ENCODE measurements at places on chromosomes 6 and 20.

GRCh38 chr6:37354526-37355384 lies 972 bp downstream of the RNF8 start:
- no peak for DNase-seq

DNA sequence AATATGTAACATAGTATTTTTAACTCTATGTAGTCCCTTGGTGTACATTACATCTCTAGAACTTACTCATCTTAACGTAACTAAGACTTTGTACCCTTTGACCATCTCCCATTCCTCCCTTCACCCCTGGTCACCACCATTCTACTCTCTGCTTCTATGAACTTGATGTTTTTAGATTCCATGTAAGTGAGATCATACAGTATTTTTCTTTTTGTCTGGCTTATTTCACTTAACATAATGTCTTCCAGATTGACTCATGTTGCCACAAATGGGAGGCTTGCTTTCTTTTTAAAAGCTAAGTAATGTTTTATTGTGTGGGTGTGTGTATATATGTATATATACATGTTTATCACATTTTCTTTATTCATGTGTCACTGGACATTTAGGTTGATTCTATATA lies 55.8 kb downstream of the TMEM200A start:
- no peak for DNase-seq

DNA sequence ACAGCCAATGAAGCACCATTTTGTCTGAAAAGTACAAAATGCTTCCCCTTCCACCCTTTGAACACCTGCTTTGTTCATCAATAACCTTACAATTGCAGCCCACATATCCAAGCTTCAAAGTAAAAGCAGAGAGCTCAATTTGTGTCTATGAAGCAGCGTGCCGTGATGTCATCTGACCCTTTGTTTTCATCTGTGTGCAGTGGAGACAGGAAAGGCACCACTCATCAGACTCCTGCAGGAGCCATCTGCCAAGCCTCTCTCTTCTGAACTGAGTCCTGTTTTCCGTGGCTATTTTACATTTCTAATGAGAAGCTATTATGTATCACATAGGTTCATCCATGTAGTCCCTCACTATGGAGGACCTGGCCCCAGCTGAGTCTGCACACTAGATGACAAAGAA lies 7.5 kb upstream of the LY86 start:
- no peak for DNase-seq

DNA sequence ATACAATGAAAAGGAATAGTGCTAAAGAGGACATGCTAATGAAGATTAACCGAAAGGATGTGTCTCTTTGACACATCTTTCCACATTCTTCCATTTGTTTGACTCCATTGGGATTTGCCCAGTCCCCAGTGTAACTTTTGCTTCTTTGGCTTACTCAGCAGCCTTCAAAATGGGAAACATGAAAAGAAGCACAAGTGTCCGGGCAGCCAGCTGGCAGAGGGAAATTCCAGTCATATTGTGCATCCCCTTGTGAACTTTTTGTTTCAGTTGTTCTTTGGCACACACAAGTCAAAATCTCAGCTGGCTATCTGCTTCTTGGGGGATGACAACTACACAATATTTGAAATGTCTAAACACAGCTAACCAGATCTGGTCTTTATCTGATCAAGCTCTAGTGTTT lies 157.4 kb downstream of the OGFRL1 start:
- DNase-seq, result no peak

- DNase-seq, result no peak
These were observed 198.4 kb upstream of the TENT5A start for GRCh38 chr6:81950877-81951276.

GRCh38 chr20:25372584-25373336 lies 17.9 kb downstream of the ABHD12 start:
- no peak for DNase-seq

- no peak for DNase-seq
These were observed 72.3 kb downstream of the ZNF133 start for GRCh38 chr20:18360635-18361034.

DNA sequence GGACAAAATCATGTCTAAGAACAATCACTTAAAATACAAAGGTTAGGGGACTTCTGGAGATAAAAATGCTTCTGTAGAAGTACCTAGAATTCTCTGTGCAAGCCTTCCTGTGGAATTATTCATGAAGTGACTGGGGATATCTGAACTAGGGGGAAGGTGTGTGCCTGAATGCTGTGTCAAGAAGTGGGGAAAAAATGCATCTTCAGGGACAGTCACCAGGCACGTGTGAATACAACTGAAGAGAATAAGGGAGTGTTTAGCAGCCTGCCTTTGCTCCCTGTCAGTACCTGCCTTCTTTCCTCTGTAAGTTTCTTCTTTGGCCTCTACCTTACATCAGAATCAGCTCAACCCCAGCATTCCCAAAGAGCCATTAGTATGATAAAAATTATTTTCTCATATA lies 201.0 kb downstream of the ASCC3 start:
- DNase-seq, result no peak

GRCh38 chr6:72182337-72183246 lies 296.2 kb downstream of the RIMS1 start:
- DNase-seq, result no peak

DNA sequence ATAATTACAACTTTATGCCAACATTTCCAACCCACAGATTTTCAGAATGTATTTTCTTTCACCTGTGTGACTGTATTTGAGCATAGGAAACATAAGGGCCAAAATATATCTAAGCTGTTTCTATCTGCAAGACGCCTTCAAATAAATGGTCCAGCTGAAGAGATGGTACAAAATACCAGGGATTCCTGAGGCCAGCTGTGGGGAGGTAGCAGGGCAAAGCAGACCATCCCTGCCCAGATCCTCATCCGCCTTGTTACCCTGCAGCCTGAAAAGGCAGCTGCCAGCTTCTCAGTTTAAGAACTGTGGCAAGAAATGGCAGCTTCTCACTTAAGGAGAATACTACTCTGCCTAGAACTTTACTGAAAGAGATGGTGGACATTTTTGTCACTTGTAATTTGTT lies 143.3 kb downstream of the KHDC1L start:
- no peak for DNase-seq

DNA sequence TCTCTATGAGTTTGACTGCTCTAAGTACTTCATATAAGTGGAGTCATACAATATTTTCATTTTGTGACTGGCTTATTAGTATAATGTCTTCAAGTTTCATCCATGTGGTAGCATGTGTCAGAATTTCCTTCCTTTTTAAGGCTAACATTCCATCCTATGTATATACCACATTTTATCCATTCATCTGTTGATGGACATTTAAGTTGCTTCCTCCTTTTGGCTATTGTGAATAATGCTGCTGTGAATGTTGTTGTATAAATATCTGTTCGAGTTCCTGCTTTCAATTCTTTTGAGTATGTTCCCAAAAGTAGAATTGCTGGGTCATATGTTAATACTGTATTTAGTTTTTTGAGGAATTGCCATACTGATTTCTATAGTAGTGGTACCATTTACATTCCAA lies 79.5 kb downstream of the PTPRA start:
- DNase-seq, result no peak
